ENCODE measurements at places on chromosomes 5 and 9.
A peak's percentile ranks its signal among the peaks of the same experiment; 100 is the strongest.

GRCh38 chr5:179732918-179733771 is 523 bp downstream of the MAML1 start:
- peak overlapping the region; percentile 96 for H3K4me3 ChIP-seq
- no peaks in the 10 kb centered on the region for H3K27me3 ChIP-seq
- peaks cover 18% of the 10 kb centered on the region for H3K4me1 ChIP-seq
- peak; percentile 29 for DNase-seq
- peaks cover 24% of the 10 kb centered on the region for H3K36me3 ChIP-seq

DNA sequence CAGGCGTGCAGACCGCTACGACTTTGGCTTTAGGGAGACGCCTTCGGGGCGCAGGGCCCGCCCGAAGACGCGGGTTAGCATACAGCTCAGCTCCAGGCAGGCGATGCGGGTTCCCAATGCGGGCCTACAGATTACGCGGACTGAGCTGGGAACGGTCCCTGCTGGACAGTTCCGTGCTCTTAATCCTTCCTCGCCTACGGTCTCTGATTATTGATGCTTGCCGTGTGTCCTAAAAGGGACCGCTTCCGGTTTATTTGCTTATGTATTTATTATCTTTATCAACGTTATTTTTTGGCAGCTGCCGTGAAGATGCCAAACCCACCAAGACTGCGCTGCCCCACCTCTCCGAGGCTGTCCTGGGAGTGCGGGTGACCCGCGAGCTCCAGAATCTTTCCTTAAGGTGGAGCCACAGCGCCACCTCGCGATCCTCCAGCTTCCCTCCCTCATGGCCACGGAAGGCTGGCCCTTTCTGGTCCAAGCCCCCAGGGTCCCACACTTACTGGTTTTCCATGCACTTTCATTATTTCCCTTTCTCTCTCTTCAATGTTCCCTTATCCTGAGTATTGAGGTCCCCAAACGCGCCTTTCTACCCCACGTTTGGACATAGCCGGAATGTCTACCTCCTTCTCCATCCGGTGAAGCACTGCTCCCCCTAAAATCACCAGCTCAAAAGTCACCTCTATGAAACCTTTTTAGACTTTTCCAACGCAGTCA is 7.0 kb upstream of the EBF1 start:
- H3K4me1 ChIP-seq = peaks cover 18% of the 10 kb centered on the region
- DNase-seq = peak; percentile 75
- H3K27me3 ChIP-seq = peaks cover 76% of the 10 kb centered on the region
- peak overlapping the region; percentile 52 for H3K4me3 ChIP-seq
- no peak overlapping the region for H3K27ac ChIP-seq
- H3K36me3 ChIP-seq = no peaks in the 10 kb centered on the region

GRCh38 chr5:73786043-73786831 is 160.2 kb downstream of the ARHGEF28 start:
- no peak overlapping the region for H3K4me3 ChIP-seq
- peaks cover 15% of the 10 kb centered on the region for H3K4me1 ChIP-seq
- H3K36me3 ChIP-seq = no peaks in the 10 kb centered on the region
- no peak for DNase-seq
- H3K27ac ChIP-seq = no peak overlapping the region

GRCh38 chr5:176659860-176660461 is 12.7 kb downstream of the TSPAN17 start:
- DNase-seq = no peak
- no peak overlapping the region for H3K4me3 ChIP-seq
- no peak overlapping the region for H3K27ac ChIP-seq
- peaks cover 4% of the 10 kb centered on the region for H3K36me3 ChIP-seq
- peaks cover 13% of the 10 kb centered on the region for H3K27me3 ChIP-seq

Data from progenitor cell of endocrine pancreas (in vitro differentiated cells).